Esophagus muscularis mucosa (tissue), 4 donors: ENCODE measurements at places on chromosomes 5 and 9. TPM values are rescaled to one million over a fixed set of nuclear protein-coding genes. Genes with fewer than 3 reads are reported as not detected.

GRCh38 chr9:27853529-27853928 is 280.2 kb upstream of the C9orf72 start:
- H3K27me3 ChIP-seq, result no peaks in the 10 kb centered on the region
- DNase-seq, result no peak
- H3K27ac ChIP-seq, result no peak overlapping the region
- H3K4me3 ChIP-seq, result no peak overlapping the region
- no peaks in the 10 kb centered on the region for H3K36me3 ChIP-seq

- no peak overlapping the region for H3K27ac ChIP-seq
- H3K36me3 ChIP-seq, result no peaks in the 10 kb centered on the region
- DNase-seq, result no peak
- no peaks in the 10 kb centered on the region for H3K27me3 ChIP-seq
These were observed 128.1 kb upstream of the FAM174A start for GRCh38 chr5:100407053-100407452.

DNA sequence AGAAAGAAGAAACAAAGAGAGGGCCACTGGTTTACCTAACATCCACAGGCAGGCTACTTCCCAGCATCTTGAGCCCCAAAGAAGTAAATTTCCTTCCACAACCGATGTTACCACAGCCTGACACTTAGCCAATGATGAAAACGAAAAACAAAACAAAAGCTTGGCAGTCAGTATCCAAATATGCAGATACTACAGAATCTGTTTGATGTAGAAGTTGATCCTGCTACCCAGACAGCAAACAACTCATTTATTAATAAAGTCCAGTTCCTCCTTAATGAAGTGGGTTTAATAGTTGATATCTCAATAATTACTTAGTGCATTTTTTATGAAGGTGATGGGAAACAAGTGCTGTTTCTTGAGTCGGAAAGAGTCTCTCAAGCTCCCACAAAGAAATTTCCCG is 67.1 kb upstream of the GABRP start:
- H3K27me3 ChIP-seq, result no peaks in the 10 kb centered on the region
- DNase-seq, result peak; percentile 29
- no peak overlapping the region for H3K27ac ChIP-seq
- no peaks in the 10 kb centered on the region for H3K4me1 ChIP-seq

GRCh38 chr9:19630760-19631159 is 158.1 kb downstream of the SLC24A2 start:
- no peak overlapping the region for H3K27ac ChIP-seq
- no peak for DNase-seq
- no peak overlapping the region for H3K4me3 ChIP-seq

GRCh38 chr5:142859037-142859436 is 88.9 kb downstream of the ARHGAP26 start:
- peaks cover 65% of the 10 kb centered on the region for H3K4me1 ChIP-seq
- no peak overlapping the region for H3K4me3 ChIP-seq
- no peak for DNase-seq
- H3K36me3 ChIP-seq, result no peaks in the 10 kb centered on the region

GRCh38 chr5:35172533-35172932 is 57.8 kb downstream of the PRLR start:
- H3K27ac ChIP-seq, result no peak overlapping the region
- H3K4me1 ChIP-seq, result no peaks in the 10 kb centered on the region
- H3K36me3 ChIP-seq, result no peaks in the 10 kb centered on the region
- no peaks in the 10 kb centered on the region for H3K27me3 ChIP-seq
- no peak for DNase-seq

DNA sequence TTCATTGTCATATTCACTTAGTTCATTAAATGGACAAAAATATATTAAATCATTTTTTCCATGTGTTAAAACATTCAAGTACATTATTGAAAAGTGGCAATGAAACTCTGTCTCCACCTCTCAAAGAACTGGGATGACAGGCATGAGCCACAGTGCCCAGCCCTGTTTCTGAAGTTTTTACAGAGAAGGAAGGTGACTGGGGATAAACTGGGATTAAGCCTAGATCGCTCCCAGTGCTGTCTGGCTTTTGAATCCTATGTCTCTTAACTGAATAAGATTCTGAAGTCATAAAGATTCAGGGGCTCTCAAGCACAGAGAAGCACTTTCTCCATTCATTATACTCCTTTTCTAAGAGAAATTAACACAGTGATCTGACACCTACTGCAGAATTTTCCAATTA is 88.3 kb downstream of the SLC38A9 start:
- H3K4me3 ChIP-seq, result no peak overlapping the region
- no peak for DNase-seq
- no peaks in the 10 kb centered on the region for H3K27me3 ChIP-seq
- no peak overlapping the region for H3K27ac ChIP-seq
- no peaks in the 10 kb centered on the region for H3K36me3 ChIP-seq
- peaks cover 14% of the 10 kb centered on the region for H3K4me1 ChIP-seq

GRCh38 chr5:44885903-44886302 is 77.2 kb downstream of the MRPS30 start:
- no peaks in the 10 kb centered on the region for H3K27me3 ChIP-seq
- no peaks in the 10 kb centered on the region for H3K4me1 ChIP-seq

- no peaks in the 10 kb centered on the region for H3K36me3 ChIP-seq
- H3K4me1 ChIP-seq, result no peaks in the 10 kb centered on the region
- no peak overlapping the region for H3K4me3 ChIP-seq
- H3K27ac ChIP-seq, result no peak overlapping the region
These were observed 135.4 kb upstream of the PRSS3 start for GRCh38 chr9:33659921-33660320.

The PCDHB15 gene
- 4.8 TPM for total RNA-seq

The OSTF1 gene
- 27.4 TPM for total RNA-seq

The PRUNE2 gene
- total RNA-seq, result 728 TPM

The TICAM2 gene
- 3.0 TPM for total RNA-seq

The RMRP gene
- total RNA-seq, result 6,162 TPM

The SPINK4 gene
- not detected for total RNA-seq

The SLC6A18 gene
- not detected for total RNA-seq

The SGCD gene
- total RNA-seq, result 31.0 TPM

The SHC3 gene
- total RNA-seq, result 4.0 TPM

The DOK3 gene
- 7.5 TPM for total RNA-seq

The BDP1 gene
- 24.4 TPM for total RNA-seq

The SERF1A gene
- 9.6 TPM for total RNA-seq
